Tongue (tissue), 3 donors: ENCODE measurements at places on chromosomes 12 and 14. TPM values are rescaled to one million over a fixed set of nuclear protein-coding genes. Genes with fewer than 3 reads are reported as not detected.

GRCh38 chr12:11568762-11569478 is 80.6 kb upstream of the ETV6 start:
- no peak for DNase-seq

- no peak for DNase-seq
Measured at GRCh38 chr14:24145690-24146452, 539 bp downstream of the PSME2 start.

GRCh38 chr12:69342421-69342820 is 5.8 kb upstream of the LYZ start:
- no peak for DNase-seq

GRCh38 chr12:100962086-100962712 is 167.6 kb downstream of the ANO4 start:
- no peak for DNase-seq

- no peak for DNase-seq
Measured at GRCh38 chr14:77119851-77120250, 21.7 kb downstream of the ZDHHC22 start.

GRCh38 chr12:68798882-68799234 is 9.1 kb upstream of the MDM2 start:
- DNase-seq = no peak

DNA sequence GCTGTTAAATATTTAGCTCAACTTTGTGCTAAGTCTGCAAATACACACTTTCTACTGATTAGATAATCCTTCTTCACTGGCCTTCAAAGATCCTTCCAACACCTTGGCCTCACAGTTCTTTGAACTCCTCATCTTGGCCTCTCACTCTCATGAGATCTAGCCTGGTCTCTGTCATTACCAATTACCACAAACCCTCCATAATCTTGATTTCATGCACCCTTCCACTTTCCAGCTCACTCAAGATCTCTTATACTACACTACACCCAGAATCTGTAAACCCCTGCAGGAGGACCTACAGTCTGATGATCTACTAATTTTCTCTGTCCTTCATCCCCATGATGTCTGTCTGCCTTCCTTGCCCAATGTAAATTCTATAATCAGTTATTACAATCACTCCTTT is 71.1 kb downstream of the DUSP16 start:
- DNase-seq = no peak

Gene AQP6
- 0.10 TPM for total RNA-seq

Gene OR4E2
- total RNA-seq = not detected

Gene WNT1
- not detected for total RNA-seq
